ENCODE measurements at places on chromosomes 5 and 9. TPM values are rescaled to one million over a fixed set of nuclear protein-coding genes. Genes with fewer than 3 reads are reported as not detected.

The OBP2B gene
- not detected for total RNA-seq

The CMYA5 gene
- total RNA-seq: 0.52 TPM

The SPINK9 gene
- not detected for total RNA-seq

The PRR16 gene
- not detected for total RNA-seq

The LCN15 gene
- not detected for total RNA-seq

The PCDHGB6 gene
- total RNA-seq: 4.5 TPM

The NUTM2F gene
- not detected for total RNA-seq

The SLC22A4 gene
- total RNA-seq: 0.99 TPM

The SLC2A8 gene
- 12.7 TPM for total RNA-seq

The SPINK13 gene
- not detected for total RNA-seq

The EPB41L4A gene
- not detected for total RNA-seq

The ANKRD18B gene
- not detected for total RNA-seq

The MED22 gene
- total RNA-seq: 49.6 TPM

The IFNA13 gene
- total RNA-seq: not detected

The WDR38 gene
- not detected for total RNA-seq

The CDC20B gene
- not detected for total RNA-seq

The CCNO gene
- total RNA-seq: 2.6 TPM

The PRLR gene
- total RNA-seq: not detected

The FYB1 gene
- not detected for total RNA-seq

The SPATA31A3 gene
- not detected for total RNA-seq

The SMIM32 gene
- not detected for total RNA-seq

The PCA3 gene
- total RNA-seq: not detected

The PCDHB10 gene
- total RNA-seq: 2.8 TPM

The ADRB2 gene
- not detected for total RNA-seq

The SLCO4C1 gene
- total RNA-seq: 0.13 TPM

The PCDHGA3 gene
- 0.85 TPM for total RNA-seq

The TMC1 gene
- 0.75 TPM for total RNA-seq

The GAPVD1 gene
- 55.3 TPM for total RNA-seq

The FAM163B gene
- total RNA-seq: not detected

The ANKRD34B gene
- not detected for total RNA-seq

The GRIN3A gene
- not detected for total RNA-seq

The RGS7BP gene
- total RNA-seq: 3.1 TPM

The PRUNE2 gene
- total RNA-seq: not detected

The TMEM252 gene
- total RNA-seq: not detected

The DTWD2 gene
- total RNA-seq: 7.9 TPM

The IRX1 gene
- total RNA-seq: not detected

The TEX48 gene
- not detected for total RNA-seq

The PTGR1 gene
- 20.9 TPM for total RNA-seq

The ACTBL2 gene
- not detected for total RNA-seq

The ZNF300 gene
- total RNA-seq: 13.1 TPM

The PCDHAC1 gene
- 8.8 TPM for total RNA-seq
